ENCODE measurements at places on chromosomes 5 and 9. TPM values are rescaled to one million over a fixed set of nuclear protein-coding genes. Genes with fewer than 3 reads are reported as not detected.

The ABO gene
- 2.0 TPM for total RNA-seq

The SCGB3A2 gene
- total RNA-seq, result not detected

The SLCO4C1 gene
- total RNA-seq, result 0.77 TPM

The C6 gene
- total RNA-seq, result 0.55 TPM

The TEK gene
- total RNA-seq, result 20.5 TPM

The CER1 gene
- total RNA-seq, result 0.88 TPM

The SGCD gene
- 46.4 TPM for total RNA-seq

The SPRY4 gene
- 12.1 TPM for total RNA-seq

The DCP2 gene
- 117 TPM for total RNA-seq

The MEIKIN gene
- 0.55 TPM for total RNA-seq

Measured in camera-type eye (tissue), 1 donor.